ENCODE measurements at places on chromosomes 1 and 21. TPM values are rescaled to one million over a fixed set of nuclear protein-coding genes. Genes with fewer than 3 reads are reported as not detected.

DNA sequence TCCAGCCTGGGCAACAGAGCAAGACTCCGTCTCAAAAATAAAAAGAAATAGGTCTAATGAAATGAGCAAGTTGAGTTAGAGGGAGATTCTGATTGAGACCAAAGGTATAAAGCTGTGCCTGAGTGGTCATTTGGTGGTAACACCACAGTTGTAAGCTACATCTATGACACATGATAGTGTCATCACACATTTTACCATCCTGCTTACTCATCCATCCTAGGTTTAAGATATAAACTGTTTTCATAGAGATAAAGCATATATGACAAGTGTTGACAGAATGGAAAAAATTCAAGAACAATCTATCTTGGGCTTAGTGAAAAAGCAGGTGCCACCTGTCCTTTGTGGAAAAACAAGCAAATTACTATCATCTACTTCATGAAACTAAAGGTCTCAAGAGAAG lies 7.1 kb upstream of the CFAP141 start:
- H3K4me3 ChIP-seq: no peak overlapping the region
- H3K4me1 ChIP-seq: peaks cover 9% of the 10 kb centered on the region
- no peaks in the 10 kb centered on the region for H3K27me3 ChIP-seq
- no peak for DNase-seq
- no peak overlapping the region for H3K27ac ChIP-seq

Gene NUP210L
- not detected for total RNA-seq

DNA sequence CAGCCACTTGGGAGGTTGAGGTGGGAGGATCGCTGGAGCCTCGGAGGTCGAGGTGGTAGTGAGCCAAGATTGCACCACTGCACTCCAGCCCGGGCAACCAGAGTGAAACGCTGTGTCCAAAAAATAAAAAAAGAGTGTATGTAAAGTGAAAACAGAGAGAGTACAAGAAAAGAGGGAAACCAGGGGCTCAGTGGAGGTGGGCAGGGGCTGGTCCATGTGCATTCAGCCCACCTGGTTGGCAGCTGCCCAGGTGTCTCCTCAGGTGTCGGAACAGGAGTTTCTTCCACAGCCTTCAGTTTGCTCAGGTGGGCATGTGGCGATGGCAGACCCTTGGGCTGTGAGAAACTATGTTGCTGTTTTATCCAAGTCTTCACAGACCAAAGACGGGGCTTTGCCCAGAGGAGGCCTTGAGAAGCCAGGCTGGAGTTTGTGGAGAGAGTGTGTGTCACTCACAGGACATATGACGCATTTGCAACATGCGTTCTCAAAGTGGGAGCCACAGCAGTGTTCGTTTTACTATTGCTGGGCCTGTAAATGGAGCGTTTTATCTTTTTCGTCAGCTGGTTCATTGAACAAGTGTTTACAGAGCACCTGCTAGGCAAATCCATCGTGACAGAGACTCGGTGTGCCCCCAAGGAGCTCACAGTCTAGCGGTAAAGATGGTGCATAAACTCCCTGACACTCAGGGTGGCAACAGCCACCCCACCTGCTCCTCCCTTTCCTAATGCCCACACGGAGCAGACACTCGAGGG lies 22.4 kb upstream of the SAMD11 start:
- H3K27me3 ChIP-seq: peaks cover 31% of the 10 kb centered on the region
- peak; percentile 52 for DNase-seq
- H3K36me3 ChIP-seq: no peaks in the 10 kb centered on the region
- peaks cover 23% of the 10 kb centered on the region for H3K4me1 ChIP-seq
- no peak overlapping the region for H3K4me3 ChIP-seq
- H3K27ac ChIP-seq: no peak overlapping the region

GRCh38 chr1:239810061-239810481 lies 281.6 kb upstream of the FMN2 start:
- no peak overlapping the region for H3K4me3 ChIP-seq
- no peak for DNase-seq
- H3K27ac ChIP-seq: no peak overlapping the region
- no peaks in the 10 kb centered on the region for H3K27me3 ChIP-seq
- no peaks in the 10 kb centered on the region for H3K4me1 ChIP-seq

- H3K4me1 ChIP-seq: peaks cover 16% of the 10 kb centered on the region
- no peaks in the 10 kb centered on the region for H3K36me3 ChIP-seq
- H3K27me3 ChIP-seq: no peaks in the 10 kb centered on the region
- DNase-seq: no peak
- H3K27ac ChIP-seq: peak overlapping the region; percentile 55
These were observed 58.4 kb upstream of the TENT5B start for GRCh38 chr1:27071049-27071416.

Gene DDAH1
- total RNA-seq: 13.9 TPM

- DNase-seq: no peak
- H3K27me3 ChIP-seq: no peaks in the 10 kb centered on the region
- H3K4me1 ChIP-seq: peaks cover 3% of the 10 kb centered on the region
- no peak overlapping the region for H3K27ac ChIP-seq
- H3K36me3 ChIP-seq: no peaks in the 10 kb centered on the region
These were observed 181.8 kb upstream of the FMN2 start for GRCh38 chr1:239909898-239910297.

DNA sequence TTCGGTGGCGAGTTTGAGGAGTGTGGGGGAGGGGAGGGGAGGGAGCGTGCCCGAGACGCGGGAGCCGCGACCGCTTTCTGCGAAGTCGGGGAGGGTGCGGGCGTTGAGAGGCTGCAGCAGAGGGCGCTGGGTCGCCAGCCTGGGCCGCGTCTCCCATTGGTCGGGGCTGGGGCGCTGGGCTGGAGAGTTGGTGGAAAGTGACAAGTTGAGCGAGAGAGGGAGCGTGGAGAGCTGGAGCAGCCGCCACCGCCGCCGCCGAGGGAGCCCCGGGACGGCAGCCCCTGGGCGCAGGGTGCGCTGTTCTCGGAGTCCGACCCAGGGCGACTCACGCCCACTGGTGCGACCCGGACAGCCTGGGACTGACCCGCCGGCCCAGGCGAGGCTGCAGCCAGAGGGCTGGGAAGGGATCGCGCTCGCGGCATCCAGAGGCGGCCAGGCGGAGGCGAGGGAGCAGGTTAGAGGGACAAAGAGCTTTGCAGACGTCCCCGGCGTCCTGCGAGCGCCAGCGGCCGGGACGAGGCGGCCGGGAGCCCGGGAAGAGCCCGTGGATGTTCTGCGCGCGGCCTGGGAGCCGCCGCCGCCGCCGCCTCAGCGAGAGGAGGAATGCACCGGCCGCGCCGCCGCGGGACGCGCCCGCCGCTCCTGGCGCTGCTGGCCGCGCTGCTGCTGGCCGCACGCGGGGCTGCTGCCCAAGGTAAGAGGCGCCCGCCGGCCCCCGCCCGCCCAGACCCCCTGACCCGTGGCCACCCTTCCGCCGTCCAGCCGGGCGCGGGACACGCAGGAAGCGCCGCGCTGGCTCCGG lies at the start of gene ROR1:
TSS of gene ROR1 (plus strand) at position 203 of the 802 bp plus-strand sequence.
- no peaks in the 10 kb centered on the region for H3K36me3 ChIP-seq
- H3K4me1 ChIP-seq: peaks cover 24% of the 10 kb centered on the region
- H3K27me3 ChIP-seq: no peaks in the 10 kb centered on the region

GRCh38 chr1:6800745-6801144 lies 15.5 kb downstream of the CAMTA1 start:
- DNase-seq: no peak
- no peak overlapping the region for H3K27ac ChIP-seq
- peaks cover 14% of the 10 kb centered on the region for H3K4me1 ChIP-seq
- H3K27me3 ChIP-seq: no peaks in the 10 kb centered on the region
- H3K36me3 ChIP-seq: no peaks in the 10 kb centered on the region

- H3K4me3 ChIP-seq: no peak overlapping the region
- DNase-seq: no peak
These were observed 336.9 kb downstream of the KCNT2 start for GRCh38 chr1:196271212-196271947.

GRCh38 chr1:160626509-160627342 lies 20.1 kb downstream of the SLAMF1 start:
- peaks cover 11% of the 10 kb centered on the region for H3K4me1 ChIP-seq
- no peak overlapping the region for H3K4me3 ChIP-seq
- H3K27ac ChIP-seq: no peak overlapping the region
- no peak for DNase-seq
- no peaks in the 10 kb centered on the region for H3K36me3 ChIP-seq

GRCh38 chr1:10834770-10835412 lies 38.4 kb upstream of the CASZ1 start:
- no peaks in the 10 kb centered on the region for H3K36me3 ChIP-seq
- H3K4me1 ChIP-seq: peaks cover 31% of the 10 kb centered on the region
- no peak overlapping the region for H3K27ac ChIP-seq
- peaks cover 44% of the 10 kb centered on the region for H3K27me3 ChIP-seq

DNA sequence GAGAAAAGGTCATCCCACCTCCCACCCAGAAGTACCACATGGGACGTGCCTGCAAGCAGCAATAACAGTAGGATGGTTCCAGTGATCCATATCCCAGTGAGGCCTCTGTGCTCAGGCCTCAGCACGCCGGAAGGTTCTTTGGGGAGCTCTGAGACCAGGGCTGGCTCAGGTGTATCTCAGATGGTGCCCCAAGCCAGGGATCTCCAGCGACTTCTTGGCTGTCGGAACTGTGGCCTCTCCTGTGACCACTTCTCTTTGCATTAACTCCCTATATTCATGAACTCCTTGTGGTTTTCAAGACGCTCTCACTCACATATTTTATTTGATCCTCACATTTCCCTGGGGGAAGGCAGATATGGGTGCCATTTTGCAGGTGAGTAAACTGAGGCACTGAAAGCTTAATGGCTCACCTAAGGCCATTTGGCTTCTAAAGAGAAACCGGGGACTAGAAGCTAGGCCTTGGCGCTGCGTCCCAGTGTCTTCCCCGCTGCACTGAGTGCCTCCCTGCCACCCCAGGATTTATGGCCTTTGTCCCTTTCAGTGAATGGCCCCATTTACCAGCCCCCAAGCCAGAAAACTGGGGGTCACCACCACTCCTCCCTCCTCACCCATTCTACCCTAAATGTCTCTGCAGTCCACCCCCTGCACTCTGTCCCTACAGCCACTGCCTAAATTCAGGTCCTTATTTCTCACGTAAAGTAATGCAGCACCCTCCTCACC lies 101.9 kb downstream of the CCDC185 start:
- H3K4me1 ChIP-seq: peaks cover 4% of the 10 kb centered on the region
- H3K36me3 ChIP-seq: no peaks in the 10 kb centered on the region
- no peak overlapping the region for H3K27ac ChIP-seq
- no peaks in the 10 kb centered on the region for H3K27me3 ChIP-seq
- no peak for DNase-seq

Gene ASCL5
- total RNA-seq: not detected

- H3K4me1 ChIP-seq: no peaks in the 10 kb centered on the region
- H3K27ac ChIP-seq: no peak overlapping the region
- H3K27me3 ChIP-seq: no peaks in the 10 kb centered on the region
- no peak for DNase-seq
These were observed 348.7 kb downstream of the HLX start for GRCh38 chr1:221227872-221228337.

DNA sequence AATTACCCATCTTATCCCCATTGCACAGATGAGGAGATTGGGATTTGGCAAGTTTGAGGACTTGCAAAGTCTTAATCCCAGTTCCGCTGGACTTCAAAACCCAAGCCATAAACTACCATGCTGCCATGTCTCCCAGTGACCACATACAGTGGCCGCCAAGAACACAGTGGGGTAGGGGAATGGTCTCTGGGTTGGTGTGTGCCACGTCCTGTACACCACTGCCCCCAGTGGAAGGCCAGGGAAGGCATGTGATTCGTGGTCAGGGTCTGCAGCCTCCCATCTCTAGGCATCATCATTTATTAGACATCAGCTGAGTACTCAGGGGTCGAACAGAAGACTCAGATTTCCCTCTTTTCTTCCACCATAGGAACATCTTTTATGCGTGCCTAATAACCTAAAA lies 76.0 kb downstream of the MAN1C1 start:
- H3K4me3 ChIP-seq: no peak overlapping the region
- no peak for DNase-seq
- H3K27me3 ChIP-seq: no peaks in the 10 kb centered on the region
- H3K36me3 ChIP-seq: no peaks in the 10 kb centered on the region
- H3K27ac ChIP-seq: no peak overlapping the region
- peaks cover 49% of the 10 kb centered on the region for H3K4me1 ChIP-seq

DNA sequence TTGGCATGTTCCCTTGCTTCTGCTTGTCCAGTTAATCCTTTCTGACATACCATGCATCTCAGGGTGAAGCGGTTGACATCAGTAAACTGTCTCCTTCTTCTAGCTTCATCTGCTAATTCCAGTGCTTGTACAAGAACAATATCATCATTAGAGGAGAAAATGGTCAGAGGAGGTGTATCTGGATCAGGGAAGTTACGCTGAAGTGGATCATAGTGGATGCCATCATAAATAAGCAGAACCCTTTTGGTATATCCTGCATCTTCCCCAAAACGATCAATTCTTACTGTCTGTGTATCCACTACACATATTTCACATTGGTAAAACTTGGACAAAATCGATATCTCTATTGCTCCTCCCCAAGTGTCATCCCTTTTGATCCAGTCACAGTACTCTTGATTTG lies 2.0 kb downstream of the YOD1 start:
- no peak overlapping the region for H3K27ac ChIP-seq
- peaks cover 19% of the 10 kb centered on the region for H3K36me3 ChIP-seq
- DNase-seq: no peak
- no peaks in the 10 kb centered on the region for H3K27me3 ChIP-seq

DNA sequence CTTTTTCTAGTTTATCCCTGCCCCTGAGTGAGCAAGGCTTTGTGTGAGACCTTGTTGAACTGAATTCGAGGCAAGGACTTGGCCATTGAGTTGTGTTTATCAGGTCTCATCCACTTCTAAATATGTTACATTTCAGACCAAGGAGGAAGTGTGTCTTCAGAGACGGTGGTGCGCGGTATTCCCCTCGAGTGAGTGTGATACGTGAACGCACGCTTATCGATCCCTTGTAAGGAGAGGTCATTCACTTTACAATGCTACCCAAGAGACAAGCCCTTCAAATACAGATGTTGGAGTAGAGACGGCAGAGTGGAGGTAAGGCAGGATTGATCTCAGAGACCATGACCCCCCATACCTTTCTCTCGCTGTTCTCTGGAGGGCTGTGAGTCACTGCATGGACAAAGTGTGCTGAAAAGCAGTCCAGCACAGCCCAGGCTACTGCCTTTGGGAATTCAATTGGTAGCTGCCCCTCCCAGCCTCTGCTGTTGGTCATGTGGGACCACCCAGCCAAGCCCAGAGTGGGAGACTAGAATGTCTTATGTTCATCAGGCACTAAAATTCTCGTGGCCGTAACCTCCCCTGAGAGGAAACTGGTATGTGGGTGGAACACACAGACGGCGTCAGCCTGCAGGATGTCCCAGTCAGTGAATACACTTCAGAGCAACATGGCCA lies 16.3 kb upstream of the MTARC1 start:
- no peak for DNase-seq
- H3K27ac ChIP-seq: no peak overlapping the region
- H3K4me3 ChIP-seq: no peak overlapping the region

DNA sequence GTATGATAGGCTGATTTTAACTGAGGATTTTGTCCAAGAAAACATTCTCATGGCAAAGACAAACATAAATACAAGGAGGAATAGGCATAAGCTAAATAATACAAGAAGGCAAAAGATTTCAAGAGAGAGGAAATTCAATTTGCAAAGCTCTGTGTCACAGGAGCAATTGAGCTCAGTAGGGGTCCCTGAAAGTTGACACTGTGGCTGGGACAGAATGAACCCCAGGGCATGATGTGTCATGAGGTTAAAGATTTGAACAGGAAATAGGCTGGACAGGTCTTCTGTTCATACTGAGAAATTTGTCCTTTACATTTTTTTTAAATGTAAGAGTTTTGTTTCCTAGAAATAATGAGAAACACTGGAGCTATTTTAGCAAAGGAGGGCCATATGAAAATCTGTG lies 555.4 kb upstream of the NEGR1 start:
- H3K4me1 ChIP-seq: no peaks in the 10 kb centered on the region
- no peaks in the 10 kb centered on the region for H3K36me3 ChIP-seq
- no peak overlapping the region for H3K4me3 ChIP-seq
- no peaks in the 10 kb centered on the region for H3K27me3 ChIP-seq
- no peak for DNase-seq
- H3K27ac ChIP-seq: no peak overlapping the region

- peaks cover 27% of the 10 kb centered on the region for H3K4me1 ChIP-seq
- DNase-seq: no peak
- H3K27me3 ChIP-seq: no peaks in the 10 kb centered on the region
These were observed 35.1 kb downstream of the ATP1A1 start for GRCh38 chr1:116408193-116408592.

Gene TCHHL1
- total RNA-seq: 3.3 TPM
